ENCODE measurements at places on chromosomes 5 and 9.

DNA sequence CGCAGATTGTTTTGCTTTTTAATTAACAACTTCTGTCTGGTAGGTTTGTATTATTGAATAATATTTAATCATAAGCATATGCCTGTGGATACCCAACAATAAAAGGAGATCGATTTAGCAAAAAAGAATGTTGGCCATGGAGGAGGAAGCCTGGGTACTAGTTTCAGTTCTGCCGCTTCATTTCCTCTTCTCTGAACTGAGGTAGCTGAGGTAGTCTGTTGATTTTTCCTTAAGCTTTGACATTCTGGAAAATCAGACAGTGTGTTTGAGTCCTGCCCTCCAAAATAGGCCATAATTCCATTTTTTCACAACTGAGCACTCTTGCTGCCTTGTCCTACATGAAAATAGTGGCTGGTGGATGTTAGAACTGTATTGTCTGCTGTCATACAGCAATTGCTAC lies 6.0 kb upstream of the GPR21 start:
- no peak for DNase-seq

DNA sequence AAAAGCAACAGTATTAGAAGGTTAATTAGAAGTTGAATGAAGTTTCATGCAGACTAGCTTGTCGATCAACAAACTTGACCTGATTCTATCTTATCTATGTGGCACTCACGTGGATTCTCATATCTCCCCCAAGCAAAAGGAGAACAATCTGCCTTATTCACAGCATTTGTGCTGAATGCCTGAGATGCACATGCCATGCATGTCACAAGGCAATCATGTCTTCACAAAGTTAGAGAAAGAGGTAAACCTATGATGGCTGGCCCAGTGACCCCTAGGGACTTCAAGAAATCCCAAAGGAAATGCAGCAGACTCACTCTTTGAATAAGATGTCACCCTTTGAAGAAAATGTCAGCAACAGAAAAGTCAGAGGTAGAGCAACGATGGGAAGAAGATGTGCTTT lies 17.6 kb upstream of the SHOC1 start:
- DNase-seq: no peak

GRCh38 chr9:128242828-128243214 lies 33.0 kb downstream of the GOLGA2 start:
- no peak for DNase-seq

DNA sequence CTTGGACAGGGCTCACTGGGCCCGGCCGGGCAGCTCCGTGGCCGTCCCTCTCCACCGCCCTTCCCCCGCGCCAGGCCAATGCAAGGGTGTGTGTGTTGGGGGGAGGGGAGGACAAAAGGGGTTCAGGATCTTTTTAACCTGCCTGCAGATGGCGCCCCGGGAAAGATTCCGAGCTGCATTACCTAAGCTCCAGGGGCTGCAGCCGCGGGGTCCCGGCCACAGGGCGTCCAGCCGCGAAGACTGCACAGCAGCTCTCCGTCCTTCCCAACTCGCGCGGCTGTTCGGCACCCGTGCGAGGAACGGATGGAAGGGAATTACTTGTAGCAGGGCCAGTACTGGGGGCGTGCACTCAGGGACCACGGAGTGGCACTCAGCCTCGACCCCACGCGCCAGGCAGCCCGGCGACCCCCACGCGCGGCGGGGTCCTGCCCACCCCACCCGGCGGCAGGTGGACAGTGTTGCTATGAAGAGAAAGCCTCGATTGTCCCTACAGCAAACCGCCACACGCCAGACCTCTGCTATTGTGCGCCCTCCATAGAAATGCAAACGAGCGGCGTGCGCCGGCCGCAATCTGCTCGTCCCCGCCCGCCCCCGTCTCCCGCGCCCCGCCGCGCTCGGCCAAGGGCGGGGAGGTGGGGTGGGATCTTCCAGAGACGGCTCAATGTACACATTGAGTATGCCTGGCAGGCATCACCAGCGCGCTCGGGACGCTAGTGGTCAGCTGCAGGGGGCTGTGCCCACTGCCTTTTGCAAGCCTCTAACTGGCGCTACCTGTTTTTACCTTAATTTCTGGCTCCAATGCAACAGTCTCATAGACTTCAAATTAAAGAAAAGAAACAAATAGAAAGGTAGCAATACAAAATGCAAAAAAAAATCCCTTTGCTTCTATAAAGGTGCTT lies 796 bp upstream of the GADD45G start:
- peak; percentile 39 for DNase-seq

- DNase-seq: no peak
Observed at GRCh38 chr5:161077936-161078545, 226.0 kb upstream of the ATP10B start.

- DNase-seq: no peak
Observed at GRCh38 chr5:112116371-112116770, 302.7 kb downstream of the EPB41L4A start.

DNA sequence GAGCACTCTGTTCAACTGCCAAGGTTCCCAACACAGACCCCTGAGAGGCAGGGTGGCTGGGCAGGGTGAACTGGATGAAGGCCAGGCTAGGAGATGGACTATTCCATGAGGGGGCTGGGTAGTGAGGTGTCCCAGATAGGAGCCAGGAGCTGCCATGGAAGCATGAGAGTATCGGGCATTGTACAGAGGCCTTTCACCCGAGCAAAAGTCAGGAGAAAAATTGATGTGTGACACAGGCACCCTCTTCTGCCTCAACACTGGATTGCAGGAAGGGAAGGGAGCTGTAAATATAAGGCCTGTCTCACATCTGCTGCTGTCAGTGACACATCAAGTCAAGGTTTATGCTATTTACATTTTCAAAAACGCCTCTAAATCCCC lies 74.6 kb downstream of the UBAP1 start:
- no peak for DNase-seq

DNA sequence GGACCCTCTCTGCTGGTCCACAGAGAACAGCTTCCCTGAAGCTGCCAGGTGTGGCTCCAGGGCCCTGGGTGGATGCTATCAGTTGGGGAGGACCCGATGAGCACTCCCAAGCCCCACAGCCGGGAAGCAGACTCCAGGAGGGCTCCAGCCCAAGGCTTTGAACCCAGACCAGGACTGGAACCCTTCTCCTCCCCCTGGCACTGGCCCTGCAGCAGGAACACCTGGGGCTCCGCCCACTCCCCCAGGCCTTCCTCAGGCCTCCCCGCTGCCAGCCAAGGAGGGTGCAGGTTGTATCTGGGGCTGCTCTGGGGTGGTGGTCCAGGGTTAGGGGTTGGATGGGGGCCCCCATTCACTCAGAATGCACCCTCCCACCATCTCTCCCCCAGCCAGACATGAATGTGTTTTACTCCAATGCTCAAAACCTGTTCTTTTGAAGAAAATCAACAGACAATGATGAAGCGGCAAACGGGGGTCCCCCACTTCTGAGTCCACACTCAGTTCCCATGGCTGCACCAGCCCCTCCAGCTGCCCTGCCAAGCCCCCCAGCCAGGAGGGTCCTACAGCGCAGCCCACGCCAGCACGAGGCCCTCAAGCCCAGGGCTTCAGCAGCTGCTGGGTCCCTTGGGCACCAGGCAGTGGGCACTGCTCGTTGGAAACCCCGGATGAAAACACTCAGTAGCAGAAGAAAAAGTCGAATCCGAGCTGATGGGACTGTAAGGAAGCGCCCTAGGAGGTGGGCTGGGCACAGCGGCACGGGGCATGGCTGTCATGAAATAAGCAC lies 23.2 kb downstream of the CCDC187 start:
- DNase-seq: no peak

- peak; percentile 36 for DNase-seq
Observed at GRCh38 chr9:98215821-98216220, 23.4 kb upstream of the CORO2A start.

DNA sequence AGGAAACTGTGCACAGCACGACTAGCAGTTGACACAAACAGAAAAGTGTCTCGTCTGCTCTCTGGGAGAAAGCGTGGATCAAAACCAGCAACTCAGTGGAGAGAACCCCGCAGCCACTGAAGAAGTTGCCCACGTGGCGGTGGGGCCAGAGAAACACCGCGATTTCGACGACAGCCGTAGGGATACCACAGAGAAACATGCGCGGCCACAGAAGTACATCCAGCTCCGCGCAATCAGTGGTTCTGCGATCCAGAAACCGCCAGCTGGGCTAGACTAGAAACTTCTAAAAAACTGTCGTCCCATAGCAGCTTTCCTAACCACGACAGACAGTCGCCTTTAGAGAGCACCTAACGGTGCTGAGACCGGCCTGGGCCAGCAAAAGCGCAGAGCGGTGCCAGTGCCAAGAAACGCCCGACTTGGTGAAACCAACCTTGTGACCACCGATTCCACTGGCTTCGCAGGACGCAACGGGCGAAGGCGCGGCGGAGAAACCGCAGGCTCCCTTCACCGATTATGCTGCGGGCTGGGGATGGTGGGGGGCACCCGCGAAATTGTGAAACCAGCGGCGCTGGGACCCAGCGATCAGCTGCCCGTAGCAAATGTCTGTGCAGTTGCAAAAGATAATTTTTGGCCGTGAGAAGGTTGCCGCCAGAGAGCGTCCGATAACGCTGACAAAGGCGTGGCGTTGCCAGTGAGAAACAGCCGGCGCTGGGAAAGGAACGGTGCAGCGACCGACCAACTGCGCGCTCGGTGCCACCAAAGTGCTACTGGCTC lies 2.7 kb upstream of the ANXA2R start:
- peak; percentile 74 for DNase-seq

GRCh38 chr5:32880796-32881195 lies 169.7 kb downstream of the NPR3 start:
- no peak for DNase-seq

DNA sequence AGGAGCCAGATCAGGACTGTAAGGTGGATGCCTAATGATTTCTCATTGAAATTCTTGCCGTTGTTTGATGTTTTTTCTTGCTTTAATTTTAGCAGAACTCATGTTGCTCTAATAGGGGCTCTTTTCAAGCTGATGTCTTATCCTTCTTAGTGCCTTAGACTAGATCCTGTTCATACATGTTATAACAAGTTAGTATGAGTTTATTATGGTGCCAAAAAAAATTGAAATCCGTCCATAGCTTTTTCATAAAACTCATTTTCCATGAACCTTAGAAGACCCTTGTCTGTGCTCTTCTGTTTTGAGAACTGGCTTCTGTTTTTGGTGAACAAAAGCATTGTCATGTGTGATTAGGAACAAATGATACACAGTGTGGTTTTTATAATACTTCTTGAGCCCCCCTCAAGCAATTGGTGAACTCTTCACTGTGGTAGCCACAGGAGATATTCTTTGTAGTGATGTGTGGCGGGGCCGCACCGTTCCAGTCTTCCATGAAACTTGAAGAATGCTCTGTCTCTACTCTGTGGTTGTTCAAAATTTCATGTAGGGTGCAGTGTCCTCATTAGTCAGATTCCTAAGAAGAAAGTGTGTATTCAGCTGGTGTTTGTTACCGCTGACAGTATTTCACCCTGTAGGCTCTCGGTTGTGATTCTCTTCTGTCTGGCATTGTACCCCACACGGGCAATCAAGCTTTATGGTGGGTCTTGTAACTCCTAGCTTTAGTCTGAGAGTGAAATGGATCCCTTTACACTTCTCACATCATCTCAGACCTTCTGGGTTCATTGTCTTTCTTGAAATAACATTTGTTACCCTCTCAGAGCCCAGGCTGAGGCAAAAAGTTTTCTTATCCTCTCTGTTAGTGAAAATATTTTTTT lies 10.7 kb downstream of the OTULIN start:
- DNase-seq: no peak

DNA sequence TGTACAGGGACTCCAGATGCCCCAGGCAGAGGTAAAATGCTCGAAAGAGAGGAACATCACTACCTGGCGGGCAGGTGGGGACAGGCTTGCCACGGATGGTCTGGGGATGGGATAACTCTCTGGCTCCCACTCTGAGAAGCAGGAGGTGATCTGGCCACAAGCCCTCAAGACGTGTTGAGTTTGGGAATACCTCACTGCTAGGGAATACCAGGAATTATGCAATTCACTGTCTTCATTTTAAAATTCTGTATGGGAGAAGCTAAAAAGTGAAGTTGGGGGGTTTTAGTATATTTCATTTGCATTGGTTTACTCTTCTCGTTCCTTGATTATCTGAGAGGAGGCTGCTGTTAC lies 510.4 kb downstream of the CCDC171 start:
- DNase-seq: no peak

DNA sequence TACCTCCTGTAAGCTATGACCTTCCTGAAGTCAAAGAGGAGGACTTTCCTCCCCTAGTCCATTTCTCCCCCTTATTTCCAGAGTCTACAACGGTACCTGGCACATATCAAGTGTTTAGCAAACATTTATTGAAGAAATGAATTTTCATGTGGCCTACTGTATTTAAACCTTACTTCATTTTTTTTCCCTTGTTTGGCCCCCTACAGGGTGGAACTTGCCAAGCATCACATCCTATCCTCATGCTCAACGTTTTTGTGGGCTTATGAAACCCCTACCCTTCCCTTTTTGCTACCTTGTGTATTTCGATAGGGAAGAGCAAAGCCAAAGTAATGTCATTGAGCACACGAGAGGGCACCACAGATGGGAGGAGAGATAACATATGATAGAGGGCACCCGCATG lies 1857.8 kb upstream of the WWC1 start:
- DNase-seq: no peak

- DNase-seq: no peak
Observed at GRCh38 chr5:133801955-133802751, 166.3 kb downstream of the C5orf15 start.

DNA sequence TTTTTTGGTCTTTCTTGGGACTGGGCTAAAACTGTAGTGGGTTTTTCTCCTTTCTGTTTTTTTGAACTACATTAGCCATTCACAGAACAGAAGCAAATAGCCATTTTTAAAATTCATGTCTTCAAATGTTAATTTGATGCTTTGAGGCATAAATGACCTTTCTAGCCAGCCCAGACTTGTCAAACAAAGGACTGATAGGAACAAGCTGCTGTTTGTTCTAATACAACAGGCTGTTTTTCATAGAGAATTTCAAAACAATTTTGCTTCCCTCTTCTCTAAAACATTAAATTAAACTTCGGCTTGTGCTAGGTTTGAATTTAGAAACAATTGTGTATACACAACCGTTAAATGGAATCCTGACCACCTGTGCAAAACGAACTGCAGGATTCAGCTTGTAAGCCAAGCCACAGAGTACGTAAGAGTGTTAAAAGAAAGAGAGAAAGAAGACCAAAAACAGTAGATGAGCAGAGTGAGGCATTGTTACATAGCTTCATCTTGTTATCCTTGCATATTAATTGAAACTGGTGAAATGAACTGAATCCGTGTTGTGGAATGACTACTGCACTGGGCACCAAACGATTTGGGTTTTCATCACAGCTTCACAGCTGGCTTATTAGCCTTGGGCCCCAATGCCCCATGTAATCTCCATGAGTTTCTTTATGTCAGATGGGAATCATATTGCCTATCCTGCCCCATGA lies 100.0 kb downstream of the ZSWIM6 start:
- DNase-seq: no peak

DNA sequence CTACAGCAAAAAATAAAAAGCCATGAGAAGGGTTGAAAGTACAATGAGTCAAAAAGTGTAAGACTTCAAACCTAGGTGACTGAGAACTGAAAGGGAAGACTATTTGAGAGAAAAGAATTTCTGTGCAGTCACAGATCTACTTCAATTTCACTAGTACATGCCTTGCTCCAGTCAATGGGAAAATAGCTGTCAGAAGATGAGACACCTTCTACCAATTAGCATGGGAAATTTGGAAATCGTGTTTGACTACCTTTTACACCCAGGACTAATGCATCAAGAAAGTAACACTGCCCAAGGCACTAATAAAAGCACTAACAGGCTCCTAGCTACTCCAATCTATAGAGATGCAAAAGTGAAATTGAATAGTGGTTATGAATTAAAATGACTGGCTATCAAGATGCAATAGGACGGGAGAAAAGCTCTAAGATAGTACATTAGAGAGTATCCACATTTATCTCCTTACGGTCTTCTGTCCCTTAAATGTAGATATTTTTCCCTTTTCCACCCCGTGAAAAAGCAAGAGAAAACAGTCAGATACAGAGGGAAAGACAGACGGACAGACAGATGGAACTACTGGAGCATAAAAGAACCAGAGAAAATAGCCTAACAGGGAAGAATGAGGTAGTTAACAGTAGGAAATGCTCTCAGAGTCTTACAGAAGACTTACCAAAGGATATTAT lies 15.2 kb downstream of the ERP44 start:
- no peak for DNase-seq

All from activated T-cell treated with anti-CD3 and anti-CD28 coated beads, Interleukin-2, amount 50 U/mL, for 1 hour (primary cell).